Stimulated activated CD8-positive, alpha-beta memory T cell treated with anti-CD3 and anti-CD28 coated beads, Interleukin-15, amount 100 ng/mL, for 24 hours (primary cell): ENCODE measurements at places on chromosomes 1 and 21.
A peak's percentile ranks its signal among the peaks of the same experiment; 100 is the strongest.

GRCh38 chr1:25503551-25504426 lies 39.6 kb upstream of the LDLRAP1 start:
- DNase-seq, result peak; percentile 6

DNA sequence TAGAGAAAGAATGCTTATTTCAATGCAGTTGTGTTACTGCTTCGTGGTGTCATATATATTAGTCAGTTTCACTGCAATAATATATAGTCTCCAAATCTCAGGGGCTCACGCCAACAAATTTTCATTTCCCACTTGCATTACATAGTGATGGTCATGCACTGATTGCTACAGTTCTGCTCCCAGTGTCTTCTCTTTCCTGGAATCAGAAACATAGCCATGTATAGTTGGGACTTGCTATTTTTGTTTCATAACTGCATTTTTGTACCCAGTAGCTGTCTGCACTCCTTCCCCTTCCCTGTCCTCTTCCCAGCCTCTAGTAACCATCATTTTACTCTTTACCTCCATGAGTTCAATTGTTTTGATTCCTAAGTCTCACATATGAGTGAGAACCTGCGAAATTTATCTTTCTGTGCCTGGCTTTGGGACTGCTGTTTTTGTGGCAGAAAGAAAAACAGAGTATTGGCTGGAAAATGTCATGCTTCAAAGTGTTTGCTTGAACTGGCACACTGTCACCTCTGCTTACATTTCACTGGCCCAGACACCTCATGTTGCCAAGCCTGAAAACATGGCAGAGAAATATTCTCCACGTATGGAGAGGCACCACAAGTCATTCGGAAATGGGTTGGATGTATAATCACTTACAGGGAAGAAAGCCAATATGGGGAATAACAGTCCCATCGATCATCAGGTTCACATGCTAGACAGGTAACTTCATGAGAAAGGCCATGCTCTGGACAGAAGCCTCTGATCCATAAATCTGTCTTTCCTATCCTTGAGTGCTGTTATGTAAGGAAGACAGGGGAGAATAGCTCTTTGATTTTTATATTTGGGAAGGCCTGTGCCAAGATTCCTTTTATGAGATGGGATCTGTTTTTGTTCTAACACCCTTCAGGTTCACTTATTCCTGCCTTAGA lies 60.4 kb upstream of the BACH1 start:
- DNase-seq, result no peak

DNA sequence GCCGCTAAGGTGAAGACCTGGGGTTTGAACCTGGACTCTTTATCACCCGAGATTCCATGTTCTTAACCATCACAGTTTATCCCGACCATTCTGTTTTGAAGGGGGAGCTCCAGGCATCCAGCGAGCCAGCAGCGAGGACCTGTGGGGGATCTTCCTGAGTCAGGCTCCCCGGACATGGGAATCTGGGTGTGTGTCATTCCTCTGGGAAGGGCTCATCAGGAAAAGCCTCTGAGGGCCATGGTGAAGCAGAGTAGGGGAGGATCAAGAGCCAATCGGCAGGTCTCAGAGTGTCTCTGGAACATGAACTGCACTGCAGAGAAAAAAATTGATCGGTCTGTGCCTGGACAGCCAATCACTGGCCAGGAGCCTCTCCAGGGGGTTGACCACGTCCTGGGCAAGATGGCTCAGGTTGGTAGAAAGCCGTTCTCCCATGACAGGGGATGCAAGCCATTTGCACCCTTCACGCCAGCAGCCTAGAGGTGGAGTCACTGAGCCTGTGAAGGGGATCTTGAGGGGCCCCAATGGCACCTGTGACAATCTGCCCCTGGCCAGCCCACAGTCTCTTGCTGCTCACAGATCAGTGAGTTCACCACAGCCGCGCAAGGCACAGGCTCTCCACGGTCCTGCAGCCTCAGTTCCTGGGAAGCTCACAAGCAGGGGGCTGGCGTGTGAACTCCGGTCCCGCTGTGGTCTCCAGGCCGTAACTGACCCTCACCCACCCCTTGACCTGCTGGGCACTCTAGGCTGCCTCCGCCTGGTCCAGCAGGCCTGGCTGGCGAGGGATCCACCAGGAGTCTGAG lies 20.4 kb upstream of the ACTRT2 start:
- no peak for DNase-seq

- DNase-seq, result no peak
Observed at GRCh38 chr1:31932491-31933316, 5.5 kb downstream of the PTP4A2 start.

DNA sequence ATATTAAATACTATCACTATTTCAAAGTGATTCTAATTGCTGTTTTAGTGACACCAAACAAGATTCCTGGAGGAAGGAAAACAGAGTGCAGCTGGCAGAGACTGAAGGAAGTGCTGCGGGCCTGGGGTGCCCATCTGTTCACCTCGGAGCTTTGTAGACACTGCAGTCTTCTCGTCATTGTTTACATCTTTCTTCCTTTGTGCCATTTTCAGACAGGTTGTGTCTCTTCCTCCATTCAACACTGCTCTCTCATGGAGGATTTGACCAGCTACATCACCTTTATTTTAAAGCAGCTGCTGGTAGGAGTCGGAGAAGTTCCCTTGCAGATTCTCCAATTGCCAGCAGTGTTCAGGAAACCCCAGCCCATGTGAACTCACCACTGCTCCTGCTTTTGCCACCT lies 37.3 kb downstream of the ABCA4 start:
- DNase-seq, result no peak

GRCh38 chr1:179775009-179775408 lies 31.9 kb downstream of the FAM163A start:
- no peak for DNase-seq

GRCh38 chr1:33021567-33022431 lies 14.9 kb downstream of the AK2 start:
- no peak for DNase-seq

GRCh38 chr1:1540090-1540817 lies at the start of gene TMEM240:
Gene TMEM240, minus strand, starts transcription at chr1:1540624. Its CDS starts 278 bp downstream, at chr1:1540346.
- DNase-seq, result no peak

GRCh38 chr1:184023171-184023570 lies 14.4 kb downstream of the COLGALT2 start:
- no peak for DNase-seq

DNA sequence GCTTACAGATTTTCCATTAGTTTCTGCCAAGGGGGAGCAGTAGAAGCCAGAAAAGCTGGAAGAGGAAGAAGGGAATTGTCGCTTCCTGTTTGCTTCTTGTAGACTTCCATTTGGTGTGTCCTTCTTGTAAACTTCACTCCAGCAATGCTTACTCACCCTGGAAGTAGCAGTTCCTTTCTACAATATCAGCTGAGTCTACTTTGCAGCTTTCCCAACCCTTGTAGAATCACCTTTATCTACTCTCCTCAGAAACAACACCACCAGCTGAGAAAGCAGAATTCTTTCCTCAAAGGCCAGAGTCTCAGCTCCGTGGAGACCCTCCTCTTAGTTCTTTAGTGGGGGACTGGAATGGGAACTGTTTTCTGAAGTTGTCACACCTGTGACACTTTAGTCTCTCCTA lies 1136.7 kb upstream of the TMPRSS15 start:
- DNase-seq, result no peak

GRCh38 chr1:222931023-222931422 lies 116.2 kb downstream of the DISP1 start:
- DNase-seq, result no peak

GRCh38 chr1:21236178-21236577 lies 54.1 kb downstream of the ECE1 start:
- DNase-seq, result no peak

- no peak for DNase-seq
Observed at GRCh38 chr1:37540036-37540785, 13.9 kb downstream of the SNIP1 start.

DNA sequence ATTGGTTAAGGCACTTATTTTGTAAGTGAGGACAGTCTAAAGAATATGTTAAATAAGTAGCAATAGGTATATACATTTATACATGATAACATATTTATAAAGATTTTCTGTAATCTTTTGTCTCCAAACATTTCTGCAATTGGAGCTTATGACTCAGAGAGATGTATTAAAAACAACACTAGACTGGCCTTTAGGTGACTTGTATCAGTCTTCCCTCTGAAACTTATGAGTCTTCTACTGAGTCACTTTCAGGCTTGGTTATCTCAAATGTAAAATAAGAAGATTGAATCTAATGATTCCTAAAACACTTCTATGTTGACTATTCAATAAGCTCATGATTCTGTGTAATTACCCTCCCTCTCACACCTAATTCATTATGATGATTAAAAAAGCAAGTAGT lies 672.6 kb upstream of the NEGR1 start:
- DNase-seq, result no peak
